ENCODE measurements at places on chromosomes 16 and 17.

- DNase-seq = no peak
Measured at GRCh38 chr16:86625029-86625428, 46.7 kb downstream of the FOXL1 start.

DNA sequence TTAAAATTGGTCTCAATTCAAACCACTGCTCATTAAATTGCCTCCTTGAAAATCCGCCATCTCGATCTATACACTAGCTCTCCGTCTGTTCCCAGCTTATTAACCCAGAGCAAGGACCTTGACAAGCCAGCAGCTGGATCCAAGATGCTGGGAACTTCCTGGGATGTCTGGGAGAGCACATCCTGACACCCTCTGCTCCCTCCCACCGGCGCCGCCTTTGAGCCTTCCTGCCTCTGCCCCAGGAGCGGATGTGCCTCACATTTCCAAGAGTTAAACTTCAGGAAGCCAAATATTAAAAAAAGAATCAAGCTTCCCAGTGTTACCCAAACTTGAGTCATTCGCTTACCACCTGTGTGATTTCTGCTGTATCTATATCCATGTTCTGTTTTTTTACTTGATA is 107.9 kb downstream of the HAPSTR1 start:
- DNase-seq = no peak

GRCh38 chr17:30222721-30223175 is 12.7 kb downstream of the SLC6A4 start:
- no peak for DNase-seq

DNA sequence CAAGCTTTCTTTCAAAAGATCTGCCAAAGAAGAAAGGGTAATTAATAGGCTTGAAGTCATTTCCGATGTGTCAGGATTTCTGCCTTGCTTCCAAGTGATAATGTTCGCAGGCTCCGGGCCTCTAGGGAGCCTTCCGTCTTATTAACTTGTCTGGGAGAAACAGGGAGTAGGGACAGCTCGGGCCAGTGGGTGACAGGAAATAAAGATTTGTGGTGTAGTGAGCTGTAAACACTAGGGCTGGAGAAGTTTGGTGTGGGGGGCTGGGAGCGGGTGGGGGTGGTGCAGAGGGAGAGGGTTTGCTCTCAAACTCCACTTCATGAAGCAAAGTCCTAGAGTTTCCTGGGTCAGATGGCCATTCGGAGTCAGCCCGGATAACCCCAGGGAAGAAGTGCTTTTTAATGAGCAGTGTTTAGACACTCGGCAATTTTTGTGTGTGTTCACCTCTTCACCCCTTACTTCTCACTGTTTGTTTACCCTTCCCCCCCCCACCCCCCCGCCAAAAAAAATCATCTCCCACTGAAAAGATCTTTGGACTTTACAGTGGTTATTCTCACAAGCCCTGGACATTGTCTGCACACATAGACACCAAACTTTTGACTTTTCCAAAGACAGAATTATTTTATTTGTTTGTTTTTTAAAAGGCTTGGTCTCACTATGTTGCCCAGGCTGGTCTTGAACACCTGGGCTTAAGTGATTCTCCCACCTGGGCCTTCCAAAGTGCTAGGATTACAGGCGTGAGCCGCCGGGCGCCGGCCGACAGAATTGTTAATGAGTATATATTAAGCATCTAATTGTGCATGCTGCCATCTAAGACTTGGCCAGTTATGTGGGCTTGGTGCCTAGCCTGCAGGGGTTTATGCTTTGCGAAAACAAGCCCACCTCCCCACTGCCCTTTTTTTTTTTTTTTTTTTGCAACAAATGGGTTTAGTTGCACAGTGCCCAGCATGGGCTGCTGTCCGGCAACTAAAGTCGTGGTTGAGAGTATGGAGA is 196.4 kb downstream of the CCDC182 start:
- no peak for DNase-seq

All from T-helper 22 cell (primary cell).